ENCODE measurements at places on chromosomes 7 and 10. TPM values are rescaled to one million over a fixed set of nuclear protein-coding genes. Genes with fewer than 3 reads are reported as not detected.

The ZNF394 gene
- total RNA-seq: 23.7 TPM

The FGFR2 gene
- total RNA-seq: 28.7 TPM

The SLC16A9 gene
- 19.9 TPM for total RNA-seq

The TCAF2 gene
- 1.00 TPM for total RNA-seq

The PALD1 gene
- 11.3 TPM for total RNA-seq

The SLC26A4 gene
- total RNA-seq: 0.45 TPM

The WNT8B gene
- not detected for total RNA-seq

The THSD7A gene
- total RNA-seq: 71.7 TPM

The SRRM3 gene
- total RNA-seq: 16.3 TPM

The CD36 gene
- total RNA-seq: 32.1 TPM

The UNC5B gene
- 10.7 TPM for total RNA-seq

The PRKCQ gene
- total RNA-seq: 0.91 TPM

The UNCX gene
- total RNA-seq: 15.5 TPM

The CPSF4 gene
- total RNA-seq: 36.0 TPM

The TLX1 gene
- total RNA-seq: not detected

The AKR1C1 gene
- total RNA-seq: 22.4 TPM

The IL6 gene
- not detected for total RNA-seq

The CADPS2 gene
- 83.7 TPM for total RNA-seq

The OR2A42 gene
- 0.45 TPM for total RNA-seq

The ZNF503 gene
- 1.2 TPM for total RNA-seq

The LUC7L2 gene
- total RNA-seq: 55.8 TPM
